ENCODE measurements at places on chromosomes 12 and 14. TPM values are rescaled to one million over a fixed set of nuclear protein-coding genes. Genes with fewer than 3 reads are reported as not detected.

Gene SPTLC2
- polyA plus RNA-seq = 73.1 TPM

Gene AQP6
- polyA plus RNA-seq = 0.04 TPM

Gene MYF5
- polyA plus RNA-seq = not detected

Gene RNASE1
- 11.3 TPM for polyA plus RNA-seq

Gene EPYC
- polyA plus RNA-seq = not detected

Gene TAS2R19
- not detected for polyA plus RNA-seq

Gene PLEK2
- polyA plus RNA-seq = not detected

Gene AKAP3
- not detected for polyA plus RNA-seq

Gene PSME2
- polyA plus RNA-seq = 593 TPM

Gene MSI1
- polyA plus RNA-seq = not detected

Gene MAP3K9
- not detected for polyA plus RNA-seq

Gene WASHC4
- polyA plus RNA-seq = 62.6 TPM

Gene CDH24
- polyA plus RNA-seq = 0.14 TPM

Gene FOXG1
- not detected for polyA plus RNA-seq

Gene C12orf43
- polyA plus RNA-seq = 9.6 TPM

Gene BCL11B
- not detected for polyA plus RNA-seq

Gene TRPV4
- 3.1 TPM for polyA plus RNA-seq

Gene ZNF410
- polyA plus RNA-seq = 42.5 TPM

Gene NEK9
- 8.9 TPM for polyA plus RNA-seq

Gene MYBPC1
- polyA plus RNA-seq = 0.16 TPM

Gene TMED8
- 5.4 TPM for polyA plus RNA-seq

Gene MORN3
- not detected for polyA plus RNA-seq

Gene BTBD7
- polyA plus RNA-seq = 8.6 TPM

Gene ACSM4
- not detected for polyA plus RNA-seq

Gene CFAP73
- polyA plus RNA-seq = 0.14 TPM

Gene KRT4
- polyA plus RNA-seq = not detected

Gene MPHOSPH9
- 14.1 TPM for polyA plus RNA-seq

Gene PIANP
- not detected for polyA plus RNA-seq

Gene ST8SIA1
- not detected for polyA plus RNA-seq

Gene ENDOU
- polyA plus RNA-seq = not detected

Gene SYNDIG1L
- polyA plus RNA-seq = not detected

Gene MANSC4
- polyA plus RNA-seq = not detected

Gene NFE2
- 79.5 TPM for polyA plus RNA-seq

Gene SLC10A1
- not detected for polyA plus RNA-seq

Gene SINHCAF
- 20.2 TPM for polyA plus RNA-seq

Gene SLC6A15
- polyA plus RNA-seq = not detected

Gene ITPR2
- 5.7 TPM for polyA plus RNA-seq

Gene HOXC6
- polyA plus RNA-seq = not detected

Gene TPPP2
- not detected for polyA plus RNA-seq

Gene PDZRN4
- polyA plus RNA-seq = not detected

Gene RASSF9
- not detected for polyA plus RNA-seq

Gene AICDA
- polyA plus RNA-seq = not detected

Gene SLC8A3
- not detected for polyA plus RNA-seq

Gene SLC4A8
- 5.4 TPM for polyA plus RNA-seq

Gene CISTR
- polyA plus RNA-seq = not detected

Gene NRIP2
- polyA plus RNA-seq = 0.19 TPM

Gene PTGER2
- 59.3 TPM for polyA plus RNA-seq

Gene CCDC184
- not detected for polyA plus RNA-seq

Gene HOXC9
- polyA plus RNA-seq = not detected

Gene DHRS2
- polyA plus RNA-seq = not detected

Gene STYK1
- polyA plus RNA-seq = not detected

Measured in CD14-positive monocyte (primary cell).